SIG-M5 (cell line): ENCODE measurements at places on chromosomes 11 and 22.

- no peak for DNase-seq
Measured at GRCh38 chr11:68825571-68825970, 16.1 kb downstream of the CPT1A start.

DNA sequence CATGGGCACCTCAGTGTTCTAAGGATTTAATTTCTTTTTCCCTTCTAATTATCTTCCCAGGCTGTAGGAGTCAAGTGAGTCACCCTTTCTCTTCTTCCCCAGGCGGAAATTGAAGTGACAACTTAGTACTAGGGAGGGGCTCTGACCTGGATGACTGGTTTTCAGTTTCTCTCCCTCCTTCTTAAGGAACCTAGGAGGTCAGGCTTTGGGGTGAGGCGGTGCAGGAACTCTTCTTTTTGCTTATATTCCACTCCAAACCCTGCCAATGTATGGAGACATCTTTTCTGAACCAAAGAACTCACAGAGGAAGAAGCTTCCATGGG lies 12.6 kb downstream of the ZDHHC5 start:
- no peak for DNase-seq

DNA sequence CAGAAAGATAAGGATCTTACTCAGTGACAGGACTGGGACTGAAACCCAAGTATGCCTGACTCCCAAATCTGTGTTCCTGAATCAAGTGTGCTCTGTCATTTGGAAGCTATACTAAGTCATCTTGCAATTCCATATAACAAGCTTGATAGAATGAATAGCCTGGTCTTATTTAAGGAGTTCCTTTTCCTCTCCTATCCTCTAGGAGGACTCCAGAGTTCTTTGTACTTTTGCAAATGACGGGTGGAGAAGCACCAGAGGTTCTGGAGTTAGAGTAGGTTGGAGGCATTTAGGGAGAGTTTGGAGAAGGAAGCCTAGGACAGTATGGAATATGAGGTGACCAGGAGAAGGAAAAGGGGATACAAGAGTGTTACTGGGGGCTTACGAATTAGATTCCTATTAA lies 92.9 kb upstream of the RCN1 start:
- DNase-seq: no peak

GRCh38 chr22:30857791-30858190 lies 110.8 kb downstream of the MORC2 start:
- no peak for DNase-seq

DNA sequence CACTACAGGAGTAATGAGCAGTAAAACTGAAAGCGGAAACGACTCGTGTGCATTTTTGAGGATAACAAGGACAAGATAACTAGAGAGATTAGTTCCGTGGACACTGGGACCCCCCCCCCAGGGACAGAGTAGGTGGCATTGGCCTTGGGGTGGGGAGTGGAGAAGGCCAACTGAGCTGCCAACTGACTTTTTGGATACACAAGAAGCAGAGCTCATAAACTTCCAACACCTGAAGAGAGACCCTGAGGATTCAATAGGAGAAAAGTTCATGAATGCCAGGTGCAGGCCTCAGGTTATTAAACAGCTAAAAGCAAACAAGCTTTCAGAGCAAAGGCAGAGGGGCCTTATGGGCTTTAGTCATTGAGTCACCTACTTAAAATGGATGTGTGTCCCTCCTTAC lies 17.6 kb upstream of the PRSS23 start:
- no peak for DNase-seq

- no peak for DNase-seq
Measured at GRCh38 chr11:12397931-12398334, 20.6 kb downstream of the PARVA start.

- no peak for DNase-seq
Measured at GRCh38 chr11:1784761-1785650, 21.3 kb upstream of the CTSD start.

- DNase-seq: no peak
Measured at GRCh38 chr11:10305964-10306918, 1.4 kb downstream of the ADM start.

GRCh38 chr11:61042537-61042936 lies 59.8 kb upstream of the CD5 start:
- DNase-seq: no peak

- no peak for DNase-seq
Measured at GRCh38 chr11:14499178-14499559, 442 bp downstream of the COPB1 start.

DNA sequence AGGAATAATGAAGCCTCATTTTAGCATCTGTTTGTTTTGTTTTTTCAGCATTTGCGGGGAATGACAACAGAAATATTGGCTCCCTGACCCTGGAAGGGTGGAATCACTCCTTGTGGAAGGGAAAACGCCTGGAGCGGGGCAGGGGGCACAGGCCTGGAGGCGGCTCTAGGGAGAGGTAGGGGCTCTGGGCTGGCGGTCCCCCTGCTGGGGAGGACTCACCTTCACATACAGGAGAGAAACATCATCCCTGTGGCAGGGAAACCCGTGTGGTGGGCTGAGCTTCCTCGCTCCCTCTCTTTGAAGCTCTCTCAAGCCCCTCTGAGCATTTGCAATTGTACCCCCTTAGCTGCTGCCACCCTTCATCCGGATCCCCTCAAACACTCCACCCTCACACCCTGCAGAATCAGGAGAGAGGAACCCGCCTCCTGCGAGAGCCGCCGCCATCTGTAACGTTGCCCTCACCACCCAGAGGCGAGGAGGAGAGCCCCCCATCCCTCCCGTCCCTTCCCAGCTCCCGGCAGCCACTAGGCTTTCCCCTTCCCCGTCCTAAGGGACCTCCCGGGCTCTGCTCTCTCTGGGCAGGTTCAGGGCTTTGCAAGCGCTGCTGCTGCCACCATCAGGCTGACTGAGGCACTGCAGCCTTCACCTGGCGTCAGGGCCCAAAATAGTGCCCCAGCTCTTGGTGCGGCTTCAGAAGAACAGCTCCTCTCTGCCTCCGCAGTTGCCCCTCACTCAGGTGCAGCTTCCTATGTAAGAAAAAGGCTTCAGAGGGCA lies 10.4 kb downstream of the KIRREL3 start:
- no peak for DNase-seq

DNA sequence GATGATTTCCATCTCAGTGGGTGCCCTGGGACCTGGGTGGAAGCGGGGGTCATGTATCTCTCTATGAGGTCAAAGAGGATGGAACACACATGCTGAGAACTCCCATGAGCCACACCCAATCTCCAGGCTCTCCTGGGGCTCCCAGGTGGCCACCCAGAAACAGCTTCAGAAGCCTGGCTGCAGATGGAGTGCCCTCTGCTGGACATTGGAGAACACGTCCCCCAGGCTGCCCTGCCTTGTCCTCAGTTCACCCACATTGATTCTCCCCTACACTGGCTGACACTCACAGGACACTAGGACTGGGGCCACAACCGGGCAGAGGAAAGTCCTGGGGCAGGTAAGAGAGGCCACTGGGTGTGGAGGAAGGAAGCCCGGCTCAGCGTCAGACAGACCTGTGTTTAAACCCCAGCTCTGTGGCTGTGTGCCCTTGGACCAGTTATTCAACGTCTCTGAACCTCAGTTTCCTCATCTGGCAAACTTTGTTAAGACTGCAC lies 4.5 kb upstream of the NOL12 start:
- DNase-seq: no peak

DNA sequence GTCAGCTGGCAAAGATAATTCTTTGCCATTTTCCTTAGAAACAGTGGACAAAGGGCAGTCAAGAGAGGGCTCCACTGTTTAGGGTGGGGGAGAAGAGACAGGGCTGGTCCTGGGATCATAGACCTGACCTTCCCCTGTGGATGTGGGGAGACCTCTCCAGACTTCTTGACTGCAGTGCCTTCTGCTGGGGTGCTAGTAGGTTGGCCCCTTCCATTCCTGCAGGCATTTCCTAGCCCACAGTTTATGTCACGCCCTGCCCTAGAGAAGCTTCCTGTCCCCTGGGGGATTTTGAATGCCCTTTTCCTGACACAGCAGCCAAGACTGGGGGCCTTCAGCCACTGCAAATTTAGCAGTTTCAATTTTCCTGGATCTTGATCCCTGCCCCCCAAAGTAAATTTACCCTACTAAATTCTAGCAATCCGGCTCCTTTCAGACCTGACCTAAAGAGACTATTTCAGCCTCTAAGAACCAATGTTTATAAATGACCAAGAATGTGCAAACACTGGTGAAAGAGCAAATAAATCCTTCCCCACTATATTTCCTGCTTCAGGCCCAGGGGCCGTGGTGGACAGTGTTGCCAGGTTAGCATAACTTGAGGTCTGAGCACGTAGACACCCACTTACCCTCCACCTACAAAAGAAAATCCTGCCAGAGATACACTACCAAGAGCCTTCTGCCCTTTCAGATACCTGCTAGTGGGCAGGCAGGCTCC lies 58.4 kb downstream of the PPFIBP2 start:
- DNase-seq: no peak

GRCh38 chr11:88280673-88281316 lies 56.7 kb downstream of the CTSC start:
- DNase-seq: no peak

- DNase-seq: no peak
Measured at GRCh38 chr11:2092956-2093412, 46.2 kb downstream of the IGF2 start.

DNA sequence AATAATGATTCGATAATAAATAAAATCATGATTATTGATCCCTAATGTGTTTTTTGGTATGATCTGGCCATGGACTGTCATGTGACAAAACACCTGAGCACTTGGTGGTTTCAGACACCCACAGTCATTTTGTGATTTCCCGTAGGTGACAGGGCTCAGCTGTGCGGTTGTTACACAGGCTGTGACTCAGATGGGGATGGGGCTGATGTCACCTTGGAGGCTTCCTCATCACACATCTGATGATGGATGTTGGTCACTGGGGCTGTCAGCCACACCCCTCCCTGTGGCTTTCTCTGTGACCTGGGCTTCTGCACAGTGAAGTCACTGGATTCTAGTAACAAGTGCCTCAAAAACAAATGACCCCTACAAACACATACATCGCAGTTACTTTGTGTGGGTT lies 995.1 kb downstream of the BRD1 start:
- no peak for DNase-seq

DNA sequence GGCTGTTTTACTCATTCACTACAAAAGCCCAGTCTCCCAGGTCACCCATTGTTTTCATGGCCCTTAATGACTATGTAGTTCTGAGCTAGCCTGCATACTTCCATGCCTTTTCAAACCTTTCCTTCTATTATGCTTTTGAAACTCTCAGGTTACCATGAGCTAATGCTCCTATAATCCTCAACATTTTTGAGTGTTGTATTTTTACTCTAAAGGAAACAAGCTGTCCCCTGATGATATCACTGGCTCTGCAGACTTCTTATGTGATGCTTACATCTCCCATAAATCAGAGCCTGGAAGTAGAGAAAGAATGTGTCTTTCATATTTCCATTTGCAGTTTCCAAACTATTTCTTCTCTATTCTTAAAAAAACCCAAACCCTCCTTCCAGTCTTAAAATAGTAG lies 159.0 kb upstream of the RAG2 start:
- no peak for DNase-seq

DNA sequence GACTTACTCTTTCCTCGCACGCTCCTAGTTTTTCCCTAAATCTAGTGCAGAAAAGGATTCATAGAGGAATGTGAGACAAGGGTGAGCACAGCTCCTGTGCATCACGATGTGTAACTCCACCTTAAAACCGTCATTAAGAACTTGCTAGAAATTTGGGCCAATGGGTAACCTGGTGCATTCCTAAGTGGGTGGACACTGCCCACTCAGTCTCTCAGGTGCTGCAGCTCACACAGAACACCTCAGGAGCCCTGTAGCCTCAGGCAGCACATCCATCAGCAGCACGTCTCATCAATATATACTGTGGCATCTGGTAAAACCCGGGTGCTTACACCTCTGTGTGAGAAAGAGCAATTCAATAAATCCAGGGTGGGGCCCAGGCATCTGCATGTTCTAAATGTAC lies 12.4 kb downstream of the POU2AF3 start:
- DNase-seq: no peak

DNA sequence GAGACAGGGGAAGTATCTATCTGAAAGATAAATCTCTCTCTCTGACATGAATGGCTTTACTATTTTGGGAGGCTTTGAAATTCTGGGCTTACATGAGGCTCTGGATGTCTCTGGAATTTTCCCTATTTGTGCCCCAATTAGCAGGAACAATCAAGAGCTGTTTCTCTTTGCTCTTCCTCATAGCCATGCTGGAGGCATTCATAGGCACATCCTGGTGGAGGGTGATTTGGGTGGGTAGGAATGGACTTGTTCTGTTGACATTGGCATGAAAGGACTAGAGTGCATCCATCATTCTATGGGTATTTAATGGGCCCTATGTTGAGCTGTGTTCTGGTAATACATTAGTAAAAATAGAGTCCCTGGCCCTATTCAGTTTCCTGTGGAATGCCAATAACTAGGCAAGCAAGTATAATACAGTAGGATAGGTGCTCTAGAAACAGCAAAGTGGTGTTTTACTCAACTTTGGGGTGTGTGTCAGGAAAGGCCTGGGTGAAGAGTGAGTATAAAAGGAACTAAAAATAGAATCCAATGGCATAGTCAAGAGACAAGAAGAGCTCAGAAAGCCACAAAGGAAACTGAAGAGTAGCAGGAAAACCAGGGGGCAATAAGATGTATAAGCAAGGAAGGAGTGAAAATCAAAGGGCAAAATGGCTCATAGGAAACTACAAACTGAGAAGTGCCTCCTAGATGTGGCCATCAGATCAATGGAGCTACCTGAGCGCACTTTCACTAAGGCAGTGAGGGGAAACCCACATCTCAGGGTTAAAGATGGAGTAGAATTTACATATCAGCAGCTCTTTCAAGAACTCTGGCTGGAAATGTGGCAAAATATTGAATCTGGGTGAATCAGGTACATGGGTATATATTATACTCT lies 45.0 kb downstream of the CWC15 start:
- DNase-seq: no peak

GRCh38 chr22:40108396-40108795 lies 69.3 kb upstream of the TNRC6B start:
- no peak for DNase-seq

DNA sequence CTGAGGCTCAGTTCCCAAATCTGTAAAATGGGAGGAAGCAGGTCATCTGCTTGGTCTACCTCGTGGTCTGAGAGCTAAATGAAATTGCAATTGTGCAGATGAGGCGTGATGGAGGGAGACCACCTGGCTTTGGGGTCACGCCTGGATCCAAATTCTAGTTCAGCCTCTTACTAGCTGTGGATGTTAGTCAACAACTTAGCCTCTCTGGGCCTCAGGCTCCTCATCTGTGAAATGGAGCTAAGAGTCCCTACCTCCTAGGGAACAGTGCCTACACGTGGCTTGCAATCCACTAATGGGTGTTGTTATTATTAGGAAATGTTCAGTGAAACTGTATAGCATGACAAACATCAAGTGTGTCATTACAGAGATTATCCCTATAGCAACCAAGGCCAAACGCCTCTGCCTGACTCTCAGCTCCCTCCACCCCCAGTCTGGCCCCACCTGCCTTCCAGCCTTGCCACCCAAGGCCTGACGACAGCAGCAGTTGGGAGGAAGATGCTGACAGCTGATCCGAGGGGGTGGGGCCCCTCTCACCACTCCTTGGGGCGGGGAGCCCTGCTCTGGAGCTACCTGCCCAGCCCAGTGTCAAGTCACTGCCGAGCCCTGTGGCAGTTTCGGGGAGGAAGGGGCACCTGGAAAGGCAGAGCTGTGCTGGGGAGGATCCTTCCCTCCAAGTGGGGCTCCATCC lies 1.7 kb upstream of the RHOD start:
- DNase-seq: no peak
